ENCODE measurements at places on chromosomes 11 and 22. TPM values are rescaled to one million over a fixed set of nuclear protein-coding genes. Genes with fewer than 3 reads are reported as not detected.

Gene BAD
- total RNA-seq: 46.3 TPM

GRCh38 chr22:46446799-46447198, 90.6 kb downstream of the CELSR1 start:
- no peak overlapping the region for H3K27ac ChIP-seq
- peaks cover 20% of the 10 kb centered on the region for H3K27me3 ChIP-seq
- no peak overlapping the region for H3K4me3 ChIP-seq

GRCh38 chr11:15910761-15911160, 445.6 kb downstream of the SOX6 start:
- no peaks in the 10 kb centered on the region for H3K27me3 ChIP-seq
- no peaks in the 10 kb centered on the region for H3K4me1 ChIP-seq
- DNase-seq: no peak
- H3K4me3 ChIP-seq: no peak overlapping the region

- no peak for DNase-seq
- H3K27me3 ChIP-seq: peaks cover 27% of the 10 kb centered on the region
- no peak overlapping the region for H3K27ac ChIP-seq
- H3K4me3 ChIP-seq: no peak overlapping the region
- H3K36me3 ChIP-seq: no peaks in the 10 kb centered on the region
- peaks cover 3% of the 10 kb centered on the region for H3K4me1 ChIP-seq
Observed at GRCh38 chr11:44365616-44366015, 55.7 kb upstream of the ALX4 start.

DNA sequence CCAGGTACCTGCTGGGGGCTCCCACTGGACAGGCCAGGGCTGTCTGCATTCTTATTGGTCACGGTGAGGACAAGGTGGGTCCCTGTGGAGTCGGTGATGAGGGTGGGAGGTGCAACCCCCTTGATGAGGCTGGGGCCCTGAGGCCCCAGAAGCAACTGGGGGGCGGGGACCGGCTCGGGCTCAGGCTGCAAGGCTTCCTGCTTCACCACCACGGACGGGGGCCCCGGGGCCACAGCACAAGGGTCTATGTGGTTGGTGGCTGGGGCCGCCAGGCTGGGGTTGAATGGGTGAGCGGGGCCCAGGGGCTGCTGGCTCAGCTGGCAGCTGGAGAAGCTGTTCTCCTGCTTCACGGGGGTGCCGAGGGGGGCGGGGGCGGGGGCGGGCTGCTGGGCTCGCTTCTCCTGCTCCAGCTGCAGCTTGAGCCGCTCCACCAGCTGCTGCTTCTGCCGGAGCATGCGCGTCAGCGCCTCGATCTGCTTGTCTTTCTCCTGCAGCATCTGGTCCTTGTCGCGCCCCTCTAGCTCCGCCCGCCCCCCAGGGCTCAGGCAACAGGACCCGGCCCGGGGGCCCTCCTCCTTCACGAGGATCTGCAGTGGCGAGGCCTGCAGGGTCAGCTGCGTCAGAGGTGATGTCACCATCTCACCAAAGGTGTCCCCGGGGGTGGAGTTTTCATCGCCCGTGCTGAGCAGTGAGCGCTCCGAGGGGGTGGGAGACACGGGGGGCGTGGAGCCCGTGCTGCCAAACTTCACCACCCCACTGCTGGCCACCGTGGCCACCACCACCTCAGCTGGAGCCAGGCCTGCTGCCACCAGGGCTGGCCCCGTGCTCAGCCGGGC, 48.2 kb downstream of the SGSM3 start:
- no peaks in the 10 kb centered on the region for H3K27me3 ChIP-seq
- no peak for DNase-seq
- peaks cover 22% of the 10 kb centered on the region for H3K36me3 ChIP-seq
- no peak overlapping the region for H3K4me3 ChIP-seq
- no peak overlapping the region for H3K27ac ChIP-seq
- H3K4me1 ChIP-seq: peaks cover 44% of the 10 kb centered on the region

- peak overlapping the region; percentile 99 for H3K27ac ChIP-seq
- peak overlapping the region; percentile 100 for H3K4me3 ChIP-seq
- no peak for DNase-seq
- H3K36me3 ChIP-seq: peaks cover 7% of the 10 kb centered on the region
- H3K27me3 ChIP-seq: no peaks in the 10 kb centered on the region
Observed at GRCh38 chr11:2991452-2992233, 486 bp downstream of the NAP1L4 start.

GRCh38 chr11:45440111-45440510, 154.0 kb upstream of the SYT13 start:
- H3K27ac ChIP-seq: no peak overlapping the region
- no peaks in the 10 kb centered on the region for H3K4me1 ChIP-seq
- H3K27me3 ChIP-seq: peaks cover 27% of the 10 kb centered on the region
- H3K4me3 ChIP-seq: no peak overlapping the region
- no peaks in the 10 kb centered on the region for H3K36me3 ChIP-seq

Gene SHISAL1
- not detected for total RNA-seq

GRCh38 chr11:59226396-59226795, 13.7 kb upstream of the MPEG1 start:
- DNase-seq: no peak
- peaks cover 9% of the 10 kb centered on the region for H3K4me1 ChIP-seq
- H3K4me3 ChIP-seq: no peak overlapping the region
- peaks cover 17% of the 10 kb centered on the region for H3K27me3 ChIP-seq
- no peak overlapping the region for H3K27ac ChIP-seq

DNA sequence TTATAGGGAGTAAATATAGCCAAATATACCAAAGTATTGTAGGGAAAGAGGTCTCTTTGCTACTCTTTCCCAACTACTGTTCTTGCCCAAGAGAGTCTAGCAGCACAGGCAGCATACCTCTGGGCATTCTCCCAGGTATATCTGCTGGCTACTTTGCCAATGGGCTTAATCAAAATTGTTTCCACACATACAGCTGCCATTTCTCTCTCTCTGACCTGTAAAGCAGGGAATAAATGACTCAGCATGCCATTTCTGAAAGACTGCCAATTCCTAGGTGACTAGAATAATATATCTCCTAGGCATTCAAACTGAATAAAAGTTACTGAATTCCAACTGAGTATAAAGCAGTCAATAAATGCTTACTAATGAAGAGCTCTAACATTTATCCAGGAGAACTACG, 44.6 kb downstream of the RDX start:
- H3K4me1 ChIP-seq: peaks cover 2% of the 10 kb centered on the region
- peaks cover 7% of the 10 kb centered on the region for H3K36me3 ChIP-seq
- no peak for DNase-seq
- no peak overlapping the region for H3K4me3 ChIP-seq
- H3K27ac ChIP-seq: peak overlapping the region; percentile 21

GRCh38 chr11:67441098-67441563, 2.1 kb downstream of the CORO1B start:
- no peaks in the 10 kb centered on the region for H3K27me3 ChIP-seq
- peaks cover 62% of the 10 kb centered on the region for H3K4me1 ChIP-seq
- peak overlapping the region; percentile 97 for H3K27ac ChIP-seq
- H3K36me3 ChIP-seq: no peaks in the 10 kb centered on the region

Gene FIBIN
- total RNA-seq: not detected

Gene KCNA4
- not detected for total RNA-seq

GRCh38 chr11:65895482-65895981, 4.7 kb downstream of the FOSL1 start:
- H3K27ac ChIP-seq: peak overlapping the region; percentile 84
- no peak for DNase-seq
- H3K36me3 ChIP-seq: no peaks in the 10 kb centered on the region
- peaks cover 19% of the 10 kb centered on the region for H3K4me1 ChIP-seq

- peak within 1 kb of the TSS; percentile 98 for H3K27ac ChIP-seq
- no peaks in the 10 kb centered on the region for H3K27me3 ChIP-seq
- no peaks in the 10 kb centered on the region for H3K36me3 ChIP-seq
- H3K4me3 ChIP-seq: peak within 1 kb of the TSS; percentile 96
Observed at GRCh38 chr11:235997-236773, at the start of gene SIRT3. Gene SIRT3 (minus strand): TSS chr11:236342. CDS start chr11:236328, 14 bp downstream.

GRCh38 chr22:47997052-47997590, 1234.7 kb downstream of the TBC1D22A start:
- H3K27me3 ChIP-seq: peaks cover 17% of the 10 kb centered on the region

DNA sequence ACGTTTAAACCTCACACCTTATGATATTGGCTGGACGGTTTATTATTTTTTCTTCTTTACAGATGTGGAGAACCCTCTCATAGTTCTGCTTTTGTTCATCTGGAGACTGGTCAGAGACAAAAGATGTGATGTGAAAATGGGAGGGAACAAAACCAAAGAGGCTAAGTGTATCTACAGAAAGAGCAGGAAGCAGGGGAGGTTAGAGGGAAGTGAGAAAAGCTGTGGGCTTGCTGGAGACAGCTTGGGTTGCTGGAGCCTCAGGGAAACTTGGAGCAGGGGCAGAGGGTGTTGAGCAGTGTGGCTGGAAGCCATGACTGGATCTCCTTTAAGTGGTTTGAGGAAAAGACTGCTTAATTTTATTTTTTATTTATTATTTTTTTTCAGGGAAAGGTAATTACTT, 79.0 kb upstream of the SNX19 start:
- H3K36me3 ChIP-seq: no peaks in the 10 kb centered on the region
- no peak for DNase-seq
- H3K27ac ChIP-seq: no peak overlapping the region
- H3K4me1 ChIP-seq: no peaks in the 10 kb centered on the region

GRCh38 chr11:2766166-2766565, 66.4 kb upstream of the KCNQ1OT1 start:
- no peak for DNase-seq
- H3K27me3 ChIP-seq: no peaks in the 10 kb centered on the region
- H3K4me1 ChIP-seq: peaks cover 4% of the 10 kb centered on the region
- no peak overlapping the region for H3K4me3 ChIP-seq
- peaks cover 6% of the 10 kb centered on the region for H3K36me3 ChIP-seq

Gene ANO5
- not detected for total RNA-seq

GRCh38 chr11:8910649-8911026, 351 bp upstream of the AKIP1 start:
- peak overlapping the region; percentile 57 for H3K27ac ChIP-seq
- H3K27me3 ChIP-seq: no peaks in the 10 kb centered on the region
- no peaks in the 10 kb centered on the region for H3K36me3 ChIP-seq
- peaks cover 33% of the 10 kb centered on the region for H3K4me1 ChIP-seq

DNA sequence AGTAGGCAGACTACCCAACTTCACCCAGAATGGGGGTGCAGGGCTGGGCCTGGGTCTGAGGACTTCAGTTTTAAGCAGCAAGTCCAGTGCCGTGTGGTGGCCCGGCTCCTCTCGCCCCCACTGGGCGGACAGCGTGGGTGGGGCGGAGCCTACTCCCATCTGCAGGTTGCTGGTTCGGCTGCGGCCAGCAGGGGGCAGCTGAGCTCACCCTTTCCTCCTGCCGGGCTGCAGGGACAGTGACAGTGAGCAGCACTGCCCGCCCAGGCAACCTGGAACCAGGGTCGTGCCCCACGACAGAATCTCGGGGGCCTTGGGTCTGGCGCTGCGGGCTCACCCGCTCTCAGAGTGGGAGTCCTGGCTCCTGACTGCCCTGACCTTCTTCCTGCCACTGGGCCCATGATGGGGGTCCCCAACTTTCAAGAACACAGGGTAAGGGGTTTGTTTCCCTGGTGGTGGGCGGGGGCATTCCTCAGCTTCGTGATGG, 6.2 kb upstream of the NEAT1 start:
- H3K27ac ChIP-seq: peak overlapping the region; percentile 100
- peaks cover 48% of the 10 kb centered on the region for H3K4me1 ChIP-seq
- H3K36me3 ChIP-seq: no peaks in the 10 kb centered on the region
- H3K4me3 ChIP-seq: peak overlapping the region; percentile 100

- DNase-seq: no peak
- H3K4me3 ChIP-seq: no peak overlapping the region
- H3K27me3 ChIP-seq: peaks cover 50% of the 10 kb centered on the region
- H3K36me3 ChIP-seq: peaks cover 3% of the 10 kb centered on the region
- no peak overlapping the region for H3K27ac ChIP-seq
- H3K4me1 ChIP-seq: no peaks in the 10 kb centered on the region
Observed at GRCh38 chr11:57203359-57203758, 21.6 kb downstream of the LRRC55 start.

Gene STIP1
- 66.9 TPM for total RNA-seq

Gene RIC3
- total RNA-seq: 52.9 TPM

DNA sequence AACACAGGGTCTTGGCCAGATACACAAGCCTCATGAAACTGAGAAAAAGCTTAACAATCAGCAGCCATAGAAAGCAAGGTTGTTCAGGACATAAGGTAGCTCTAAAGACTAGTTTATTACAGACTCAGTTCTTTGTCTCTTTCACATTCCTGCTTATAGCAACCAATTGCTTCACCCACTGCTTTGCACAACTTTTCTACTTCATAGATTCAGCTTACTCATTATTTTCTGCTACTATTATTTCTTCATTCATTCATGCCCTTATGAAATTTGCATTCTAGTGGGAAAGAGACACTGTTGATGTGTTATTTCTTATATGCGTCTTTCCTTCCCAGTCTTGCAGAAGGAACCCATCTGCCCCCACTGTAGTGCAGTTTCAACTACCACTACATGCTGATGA, 4.7 kb downstream of the CCDC34 start:
- no peak overlapping the region for H3K27ac ChIP-seq
- no peaks in the 10 kb centered on the region for H3K27me3 ChIP-seq
- H3K4me3 ChIP-seq: no peak overlapping the region
- no peak for DNase-seq
- peaks cover 28% of the 10 kb centered on the region for H3K4me1 ChIP-seq

Gene CCND1
- total RNA-seq: 1.1 TPM

GRCh38 chr22:25448435-25449051, 115.9 kb upstream of the GRK3 start:
- DNase-seq: no peak
- peaks cover 36% of the 10 kb centered on the region for H3K4me1 ChIP-seq
- no peaks in the 10 kb centered on the region for H3K27me3 ChIP-seq
- peak overlapping the region; percentile 94 for H3K27ac ChIP-seq

Gene LRRC75B
- total RNA-seq: not detected

DNA sequence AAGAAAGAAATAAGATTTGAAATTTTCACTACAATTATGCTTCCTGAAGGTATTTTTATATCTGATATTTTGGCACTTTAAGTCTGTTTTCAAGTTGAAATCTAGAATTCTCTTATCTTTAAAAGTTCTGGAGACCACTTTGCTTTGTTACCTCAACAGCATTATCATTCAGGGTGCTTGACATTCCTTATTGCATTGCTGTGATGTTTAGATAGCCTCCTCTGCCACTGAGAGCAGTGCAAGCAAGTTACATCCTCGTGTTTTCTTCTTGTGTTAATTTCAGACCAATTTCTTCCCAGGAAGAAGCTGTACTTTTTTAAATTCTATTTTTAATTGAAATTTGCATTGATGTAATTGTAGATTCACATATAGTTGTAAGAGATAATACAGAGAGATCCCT, 333.9 kb upstream of the KIRREL3 start:
- no peak overlapping the region for H3K4me3 ChIP-seq
- no peaks in the 10 kb centered on the region for H3K4me1 ChIP-seq
- no peaks in the 10 kb centered on the region for H3K36me3 ChIP-seq

Gene SYCE3
- total RNA-seq: not detected

All from T-helper 17 cell (primary cell).